ENCODE measurements at places on chromosomes 1 and 21.

DNA sequence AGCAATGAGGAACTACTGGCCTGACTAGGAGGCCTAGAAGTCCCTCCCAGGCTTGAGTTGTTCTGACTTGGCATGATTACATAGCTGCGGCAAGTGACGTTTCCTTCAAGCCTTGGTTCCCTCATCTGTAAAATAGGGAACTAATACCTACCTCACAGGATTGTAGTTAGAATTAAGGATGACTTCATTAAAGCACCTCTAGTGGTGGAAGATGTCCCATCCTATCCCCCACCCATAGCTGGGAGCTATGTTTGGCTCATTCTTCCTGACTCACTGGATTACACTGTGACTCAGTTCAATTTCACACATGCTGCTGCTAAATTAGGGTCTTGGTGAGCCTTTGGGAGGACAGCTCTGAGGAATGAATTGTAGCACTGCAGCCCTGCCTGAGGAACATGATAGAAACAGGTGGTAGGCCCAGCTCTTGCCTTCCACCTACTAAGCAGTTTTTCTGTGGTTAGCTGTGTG, 6.0 kb upstream of the SHISA4 start:
- no peak for DNase-seq

DNA sequence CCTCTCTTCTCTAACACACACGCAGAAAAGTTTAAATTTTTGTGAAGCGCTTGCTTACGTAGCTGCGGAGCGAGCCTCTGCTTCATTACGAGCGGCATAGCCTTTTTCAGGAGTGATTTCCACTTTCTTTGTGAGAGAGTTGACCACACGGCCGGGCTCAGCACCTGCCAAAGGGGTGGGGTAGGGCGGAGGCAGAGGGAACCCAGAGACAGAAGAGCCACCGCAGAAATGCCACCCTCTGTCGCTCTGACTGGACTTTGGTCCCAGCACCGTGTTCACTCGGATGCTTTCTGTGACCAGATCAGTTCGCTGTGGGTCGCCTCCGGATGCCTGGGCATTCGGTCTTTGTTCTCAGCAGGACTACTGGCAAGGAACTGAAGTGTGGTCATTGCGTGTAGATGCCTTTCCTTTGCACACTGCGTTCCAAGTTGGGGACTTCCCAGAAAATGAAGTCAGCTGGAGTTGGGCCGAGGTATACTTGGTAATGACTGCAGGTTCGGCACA, 883 bp downstream of the CHODL start:
- DNase-seq = no peak

- DNase-seq = no peak
Observed at GRCh38 chr1:246114369-246114768, 392.7 kb downstream of the SMYD3 start.

GRCh38 chr1:200478945-200479558, 69.2 kb upstream of the ZNF281 start:
- DNase-seq = no peak

DNA sequence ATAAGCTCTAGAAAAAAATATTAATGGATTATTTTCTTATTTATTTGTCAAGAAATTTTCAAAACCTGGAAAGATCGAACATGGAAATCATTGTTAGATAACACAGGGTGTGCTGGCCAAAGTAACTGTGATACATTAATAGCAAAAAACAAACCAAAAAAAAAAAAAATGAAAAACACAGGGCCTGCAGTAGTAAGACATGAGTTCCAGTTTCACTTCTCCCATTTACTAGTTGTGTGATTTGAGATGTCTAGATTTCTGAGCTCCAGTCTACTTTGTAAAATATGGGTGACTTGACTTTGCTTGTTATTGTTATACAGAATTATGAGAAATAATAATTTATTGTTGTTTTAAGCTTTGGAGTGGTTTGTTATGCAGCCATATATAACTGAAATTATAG, 13.6 kb downstream of the FAM177B start:
- no peak for DNase-seq

GRCh38 chr1:75630004-75630594, 19.2 kb upstream of the SLC44A5 start:
- no peak for DNase-seq

GRCh38 chr1:48203287-48203900, 19.1 kb upstream of the SLC5A9 start:
- DNase-seq = no peak

DNA sequence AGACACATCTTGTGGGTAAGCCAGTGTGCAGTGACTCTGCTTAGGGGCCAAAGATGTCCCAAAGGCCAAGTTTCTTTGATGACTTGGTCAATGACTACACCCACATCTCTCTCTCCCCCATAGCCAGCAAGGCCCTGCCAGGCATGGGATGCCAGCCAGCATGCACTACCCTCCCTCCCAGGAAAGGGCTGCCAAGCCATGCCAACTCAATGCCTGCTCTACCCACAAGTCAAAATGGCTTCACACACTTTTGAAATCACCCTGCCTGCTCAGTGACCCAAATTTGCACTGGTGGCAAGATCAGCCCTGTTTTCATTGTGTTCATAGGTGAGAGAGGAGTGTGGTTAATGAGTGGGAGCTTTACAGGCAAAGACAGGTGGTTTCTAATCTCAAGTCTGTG, 112.5 kb downstream of the MATN1 start:
- DNase-seq = no peak

GRCh38 chr1:60090655-60091054, 17.1 kb upstream of the C1orf87 start:
- DNase-seq = no peak

DNA sequence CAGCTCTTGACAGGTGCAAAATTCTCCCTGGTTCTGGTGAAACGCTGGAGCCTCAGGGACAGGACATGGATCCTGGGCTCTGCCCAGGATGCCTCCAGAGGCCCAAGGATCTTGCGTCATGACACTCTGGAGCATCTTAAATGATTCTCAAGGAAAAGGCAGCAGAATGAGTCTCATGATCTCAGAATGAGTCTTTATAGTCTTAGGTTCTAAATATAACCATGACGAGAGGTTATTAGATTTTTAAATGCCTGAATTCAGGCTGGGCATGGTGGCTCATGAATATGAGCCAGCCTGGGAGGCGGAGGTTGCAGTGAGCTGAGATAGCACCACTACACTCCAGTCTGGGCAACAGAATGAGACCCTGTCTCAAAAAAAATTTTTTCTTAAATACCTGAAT, 55.5 kb downstream of the ECE1 start:
- no peak for DNase-seq

DNA sequence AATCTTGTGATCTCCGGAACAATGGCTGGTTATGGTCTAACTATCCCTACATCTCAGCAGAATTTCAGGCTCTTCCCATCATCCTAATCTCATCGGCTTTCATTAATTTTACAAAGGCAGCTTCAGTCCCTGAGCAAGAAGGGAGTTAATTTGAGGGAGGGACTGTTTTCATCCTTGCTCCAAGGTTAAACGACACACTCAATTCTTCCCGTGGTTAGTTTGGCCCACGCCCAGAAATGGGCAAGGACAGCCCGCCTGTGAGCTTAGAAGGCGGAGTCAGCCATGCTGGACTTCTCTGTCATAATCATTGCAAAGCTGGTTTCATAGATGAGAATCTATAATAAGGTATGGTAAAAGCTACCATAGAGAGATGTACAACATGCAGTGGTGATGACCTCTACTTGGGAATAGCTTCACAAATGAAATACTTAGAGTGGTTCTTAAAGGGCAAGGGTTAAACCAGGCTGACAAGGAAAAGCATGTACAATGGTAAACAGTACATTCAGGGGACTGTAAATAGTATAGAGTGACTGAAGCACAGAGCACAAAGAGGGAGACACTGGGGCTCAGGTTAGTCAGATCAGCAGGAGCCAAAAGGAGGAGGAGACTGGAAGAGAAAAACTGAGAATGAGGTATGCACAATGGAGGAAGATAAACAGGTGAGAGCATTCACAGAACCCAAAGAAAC, 108.8 kb downstream of the SMYD3 start:
- DNase-seq = no peak

DNA sequence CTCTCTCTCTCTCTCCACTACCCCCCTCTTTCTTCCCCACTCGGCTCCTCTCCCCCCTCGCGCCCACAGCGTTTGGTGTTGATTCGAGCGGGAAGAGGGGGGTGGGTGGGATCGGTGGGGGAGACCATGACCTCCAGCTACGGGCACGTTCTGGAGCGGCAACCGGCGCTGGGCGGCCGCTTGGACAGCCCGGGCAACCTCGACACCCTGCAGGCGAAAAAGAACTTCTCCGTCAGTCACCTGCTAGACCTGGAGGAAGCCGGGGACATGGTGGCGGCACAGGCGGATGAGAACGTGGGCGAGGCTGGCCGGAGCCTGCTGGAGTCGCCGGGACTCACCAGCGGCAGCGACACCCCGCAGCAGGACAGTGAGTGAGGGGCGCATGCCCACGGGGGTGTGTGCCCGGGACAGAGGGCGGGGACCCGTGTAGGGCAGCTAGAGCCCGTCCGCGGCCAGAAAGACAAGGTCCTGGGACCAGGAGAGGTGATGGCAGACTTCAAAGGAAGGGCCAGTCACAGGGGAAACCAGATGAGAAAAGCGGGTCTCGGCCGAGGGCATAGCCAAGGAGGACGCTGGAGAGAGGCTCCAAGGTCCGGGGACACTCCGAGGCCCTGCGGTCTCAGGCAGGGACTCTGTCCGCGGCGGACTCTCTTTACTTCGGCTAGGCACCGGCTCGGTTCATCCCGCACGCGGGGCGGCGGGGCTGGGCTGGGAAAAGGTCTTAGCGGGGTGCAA, at the start of gene PRRX1:
TSS of gene PRRX1 (plus strand) at position 39 of the 735 bp plus-strand sequence. CDS start at position 127, 88 bp downstream.
- DNase-seq = no peak

DNA sequence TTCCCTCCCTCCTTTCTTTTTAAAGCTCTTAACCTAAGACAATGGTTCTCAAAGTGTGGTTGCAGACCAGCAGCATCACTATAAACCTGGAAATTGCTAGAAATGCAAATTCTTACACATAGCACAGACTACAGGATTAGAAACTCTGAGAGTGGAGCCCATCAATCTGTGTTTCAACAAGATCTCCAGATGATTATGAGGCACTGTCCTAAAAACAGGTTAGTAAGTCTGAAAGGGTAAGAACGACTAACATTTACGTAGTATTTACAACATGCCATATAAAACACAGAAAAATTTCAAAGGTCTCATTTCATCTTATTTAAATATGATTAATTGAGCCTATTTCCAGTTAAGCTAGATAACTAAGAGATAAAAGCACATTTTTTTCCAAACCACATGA, 138.8 kb downstream of the COP1 start:
- DNase-seq = no peak

- DNase-seq = no peak
Observed at GRCh38 chr1:97999320-97999719, 78.5 kb upstream of the DPYD start.

DNA sequence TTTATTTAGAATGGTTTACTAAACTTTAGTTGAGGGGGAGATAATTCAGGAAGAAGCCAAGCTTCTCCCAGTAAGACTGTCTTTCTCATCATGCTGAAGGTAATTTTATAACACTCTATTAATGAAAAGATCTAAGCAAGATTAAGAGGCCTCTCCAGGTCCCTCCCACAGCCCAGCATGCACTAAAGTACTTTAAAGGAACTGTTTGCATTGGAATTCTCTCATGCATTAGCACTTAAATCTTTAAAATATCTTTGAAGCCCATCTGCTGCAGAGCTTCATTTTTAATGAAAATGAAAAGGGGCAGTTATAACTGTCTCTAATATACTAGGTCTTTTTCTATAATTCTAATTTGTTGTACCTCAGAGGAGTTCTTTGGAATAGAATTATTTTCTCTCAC, 1379.1 kb upstream of the ADGRL4 start:
- no peak for DNase-seq

DNA sequence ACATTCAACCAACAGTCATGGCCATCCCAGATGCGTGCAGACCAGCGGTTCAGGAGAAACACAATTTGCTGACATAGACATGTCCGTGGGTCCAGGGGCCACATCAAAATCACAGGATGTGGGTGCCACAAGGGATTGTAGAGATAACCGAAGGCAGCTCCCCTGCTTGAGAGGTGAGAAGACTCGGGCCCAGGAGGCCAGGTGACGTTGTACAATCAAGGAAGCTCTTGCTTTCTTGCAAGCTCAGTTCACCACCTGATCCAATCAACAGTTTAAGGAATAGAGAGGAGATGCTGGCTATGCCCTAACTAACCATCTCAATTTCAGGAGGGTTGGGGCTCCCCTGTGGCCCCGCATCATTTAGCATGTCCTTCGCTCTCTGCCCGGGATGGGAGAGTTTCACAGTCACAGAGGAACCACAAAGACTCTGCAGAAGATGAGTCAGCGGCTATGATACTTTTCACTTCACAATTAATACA, 19.5 kb downstream of the UBASH3A start:
- DNase-seq = no peak

- DNase-seq = no peak
Observed at GRCh38 chr1:228944935-228945371, 209.7 kb downstream of the RHOU start.

- DNase-seq = no peak
Observed at GRCh38 chr1:163596541-163597258, 274.9 kb downstream of the NUF2 start.

- DNase-seq = no peak
Observed at GRCh38 chr1:56922070-56922469, 43.7 kb downstream of the C8B start.

- no peak for DNase-seq
Observed at GRCh38 chr1:228691926-228692325, 43.4 kb upstream of the RHOU start.

GRCh38 chr21:37529649-37530048, 163.1 kb downstream of the DYRK1A start:
- no peak for DNase-seq

- DNase-seq = no peak
Observed at GRCh38 chr1:55412060-55412459, 196.9 kb upstream of the USP24 start.

- no peak for DNase-seq
Observed at GRCh38 chr1:247273013-247273412, 17.1 kb downstream of the VN1R5 start.

DNA sequence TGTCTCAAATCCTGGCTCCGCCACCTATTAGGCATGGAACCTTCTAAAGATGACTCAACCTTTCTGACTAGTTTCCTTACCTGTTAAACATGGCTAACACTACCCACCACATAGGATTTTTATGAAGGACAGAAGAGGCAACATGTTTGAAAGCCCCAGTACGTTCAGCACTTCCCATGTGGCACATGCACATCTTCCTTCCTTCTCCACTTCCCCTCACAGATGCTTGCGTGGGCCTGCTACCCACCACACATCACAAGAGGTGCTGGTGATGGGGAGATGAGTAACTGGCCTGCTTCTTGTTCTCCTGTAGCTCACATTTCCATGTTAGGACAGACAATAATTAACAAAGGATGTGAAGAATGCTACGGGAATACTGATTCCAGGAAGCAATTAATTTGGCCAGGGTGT, 7.1 kb downstream of the ZBTB21 start:
- DNase-seq = no peak

- DNase-seq = no peak
Observed at GRCh38 chr1:22832414-22832786, 121.8 kb downstream of the EPHB2 start.

- DNase-seq = no peak
Observed at GRCh38 chr1:202953392-202953791, 4.7 kb downstream of the ADIPOR1 start.

GRCh38 chr1:17958704-17959103, 148.9 kb upstream of the IGSF21 start:
- no peak for DNase-seq

GRCh38 chr21:32172106-32172505, 106.7 kb downstream of the MIS18A start:
- no peak for DNase-seq

- no peak for DNase-seq
Observed at GRCh38 chr1:193256019-193256418, 69.6 kb upstream of the B3GALT2 start.
